ENCODE measurements at places on chromosomes 5 and 9.

GRCh38 chr5:14153932-14154731 is 11.0 kb downstream of the TRIO start:
- no peak for DNase-seq

DNA sequence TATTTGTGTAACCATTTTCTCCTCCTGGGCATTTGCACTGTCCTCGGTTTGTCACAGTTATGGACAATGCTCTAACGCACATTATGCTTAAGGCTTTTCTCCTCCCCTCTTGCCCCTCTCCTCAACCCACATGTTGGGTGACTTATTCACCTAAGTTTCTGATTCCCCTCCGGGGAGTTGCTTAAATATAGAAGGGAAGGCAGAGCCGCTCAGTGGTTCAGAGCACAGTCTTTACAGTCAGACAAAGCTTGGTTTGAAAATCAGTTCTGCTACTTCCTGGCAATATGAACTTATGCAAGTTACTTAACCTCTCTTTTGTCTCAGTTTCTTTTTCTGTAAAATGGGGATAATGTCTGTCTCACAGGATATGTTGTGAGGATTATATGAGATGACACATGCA is 41.2 kb upstream of the SPRY4 start:
- DNase-seq, result no peak

GRCh38 chr9:101792475-101792874 is 54.0 kb upstream of the GRIN3A start:
- DNase-seq, result no peak

DNA sequence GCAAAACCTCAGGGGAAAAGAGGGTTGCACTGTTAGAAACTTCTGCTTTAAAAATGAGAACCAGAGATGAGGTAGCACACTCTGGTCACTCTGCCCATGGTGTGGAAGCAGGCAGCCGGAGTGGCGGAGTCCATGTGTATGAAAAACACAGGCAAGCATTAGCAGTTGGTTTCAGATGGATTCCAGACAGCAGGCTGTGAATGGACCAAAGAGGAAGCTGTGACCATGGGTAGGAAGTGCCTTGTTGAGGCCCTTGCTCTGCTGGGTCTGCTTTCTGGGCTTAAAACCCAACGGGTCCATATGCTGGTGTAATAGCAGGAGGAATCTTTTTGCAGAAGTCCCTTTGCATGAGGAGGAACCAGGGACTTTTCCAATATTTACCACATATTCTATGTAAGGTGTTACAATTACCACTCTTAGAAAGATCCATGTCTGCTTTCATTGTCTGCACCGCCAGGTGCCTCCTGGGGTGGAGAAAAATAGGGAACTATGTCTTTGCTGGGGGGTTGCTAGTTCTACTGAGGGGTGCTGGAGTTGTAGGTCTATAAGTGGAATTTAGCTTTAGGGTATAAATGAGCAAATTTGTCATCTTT is 77.0 kb downstream of the ANKRD55 start:
- DNase-seq, result no peak

DNA sequence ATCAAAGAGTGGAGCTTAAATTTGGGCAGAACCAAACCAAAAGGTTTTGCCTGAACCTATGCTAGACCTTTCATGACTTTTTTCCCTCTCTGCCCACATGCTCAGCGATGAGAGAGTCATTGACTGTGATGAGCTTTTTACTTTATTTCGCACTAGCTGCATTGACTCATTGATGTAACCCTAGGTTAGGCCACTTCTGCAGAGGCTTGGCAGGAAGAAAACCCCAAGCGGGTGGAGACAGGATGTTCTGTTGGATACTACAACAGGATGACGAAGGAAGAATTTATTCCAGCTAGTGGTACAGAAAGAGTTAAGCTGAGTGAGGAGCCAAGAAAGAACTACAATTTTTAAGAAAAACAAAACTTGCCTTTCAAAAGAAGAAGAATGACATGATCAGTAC is 18.4 kb downstream of the AGXT2 start:
- no peak for DNase-seq

GRCh38 chr9:129822898-129823541 is 916 bp downstream of the TOR1A start:
- no peak for DNase-seq

GRCh38 chr9:135060461-135061116 is 26.9 kb upstream of the OLFM1 start:
- no peak for DNase-seq

DNA sequence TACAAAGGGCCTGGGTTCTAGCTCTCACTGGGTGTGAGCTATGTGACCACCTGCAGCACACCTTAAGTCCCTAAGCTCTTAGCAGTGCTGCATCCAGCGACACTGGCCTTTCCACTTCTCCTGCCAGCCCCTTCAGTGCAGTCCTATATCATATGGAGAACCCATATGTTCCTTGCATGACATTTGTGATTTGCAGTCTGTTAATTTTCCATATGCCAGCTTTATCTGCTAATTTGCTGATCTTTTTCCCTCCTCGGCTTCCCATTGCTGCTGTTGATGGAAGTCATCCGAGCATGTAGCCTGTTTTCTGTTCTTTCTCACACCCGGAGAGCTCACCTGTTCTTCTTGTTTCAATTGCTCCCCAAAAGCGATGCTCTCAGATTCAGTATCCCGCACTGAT is 23.2 kb downstream of the PRDM6 start:
- DNase-seq, result no peak

Measured in AG09319 (cell line).